ENCODE measurements at places on chromosomes 7 and 10.

- peak; percentile 25 for DNase-seq
Measured at GRCh38 chr7:33334349-33334748, 205.0 kb downstream of the BBS9 start.

- no peak for DNase-seq
Measured at GRCh38 chr7:141763797-141764196, at the start of gene TAS2R3. TAS2R3 (plus strand) TSS chr7:141764097; CDS start chr7:141764159, 62 bp downstream.

DNA sequence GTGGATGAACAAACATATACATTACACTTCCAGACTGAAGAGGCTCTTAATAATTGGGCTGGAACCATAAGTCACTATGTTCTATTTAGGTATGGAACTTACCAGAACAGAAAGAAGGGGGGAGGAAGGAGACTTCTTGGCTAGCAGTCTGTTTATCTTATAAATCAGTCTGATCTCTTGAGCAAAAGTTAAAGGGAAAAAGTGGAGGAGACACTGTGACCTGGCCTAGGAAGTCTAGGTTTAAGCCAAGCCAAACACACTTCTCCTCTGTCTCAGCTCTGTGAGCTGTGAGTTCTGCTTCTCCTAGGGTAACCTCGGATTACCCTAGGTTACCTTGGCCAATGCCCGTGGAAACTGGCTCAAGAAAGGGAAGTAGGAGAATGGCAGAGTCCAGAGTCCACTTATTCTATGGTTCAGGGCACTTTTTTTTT lies 95.2 kb downstream of the PFKFB3 start:
- DNase-seq: peak; percentile 28

DNA sequence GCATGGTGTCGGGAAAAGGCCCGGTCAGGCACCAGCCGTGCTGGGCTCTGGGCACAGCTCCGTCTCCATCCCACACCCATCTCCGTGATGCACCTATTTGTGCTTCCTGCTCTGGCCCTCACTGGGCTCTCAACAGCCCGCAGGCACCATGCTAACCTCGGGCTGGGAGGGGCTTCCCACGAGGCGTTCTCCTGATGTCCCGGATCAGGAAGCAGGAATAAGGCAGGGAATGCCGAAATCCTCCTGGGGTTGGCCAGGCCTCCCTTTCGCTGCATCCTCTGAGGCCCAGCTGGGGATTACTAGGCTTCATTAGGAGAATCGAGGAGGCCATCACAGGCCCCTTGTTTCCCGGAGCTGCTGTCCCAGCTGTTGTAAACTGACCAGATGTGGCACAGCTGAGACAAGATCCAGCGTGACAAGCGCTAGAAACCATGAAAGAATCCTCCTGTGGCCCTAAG lies 72.0 kb downstream of the FAM53B start:
- DNase-seq: peak; percentile 32

DNA sequence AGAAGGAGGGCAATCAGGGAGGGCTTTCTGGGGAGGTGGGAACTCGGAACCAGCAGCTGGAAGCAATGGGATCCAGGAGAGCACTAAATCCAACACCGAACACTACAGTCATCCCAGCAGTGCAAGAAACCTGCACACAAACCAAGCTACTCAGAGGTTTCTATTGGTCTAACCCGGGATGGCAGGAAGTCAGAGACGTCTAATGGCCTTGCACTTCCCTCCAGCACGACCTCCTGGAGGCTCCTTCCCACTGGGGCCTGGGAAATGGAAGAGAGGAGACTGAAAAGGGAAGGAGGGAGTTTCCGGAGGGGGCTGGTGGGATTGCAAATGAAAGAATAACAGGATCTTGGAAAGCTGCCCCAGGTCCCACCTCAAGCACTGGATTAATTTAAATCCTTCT lies 56.3 kb downstream of the TEX36 start:
- no peak for DNase-seq

DNA sequence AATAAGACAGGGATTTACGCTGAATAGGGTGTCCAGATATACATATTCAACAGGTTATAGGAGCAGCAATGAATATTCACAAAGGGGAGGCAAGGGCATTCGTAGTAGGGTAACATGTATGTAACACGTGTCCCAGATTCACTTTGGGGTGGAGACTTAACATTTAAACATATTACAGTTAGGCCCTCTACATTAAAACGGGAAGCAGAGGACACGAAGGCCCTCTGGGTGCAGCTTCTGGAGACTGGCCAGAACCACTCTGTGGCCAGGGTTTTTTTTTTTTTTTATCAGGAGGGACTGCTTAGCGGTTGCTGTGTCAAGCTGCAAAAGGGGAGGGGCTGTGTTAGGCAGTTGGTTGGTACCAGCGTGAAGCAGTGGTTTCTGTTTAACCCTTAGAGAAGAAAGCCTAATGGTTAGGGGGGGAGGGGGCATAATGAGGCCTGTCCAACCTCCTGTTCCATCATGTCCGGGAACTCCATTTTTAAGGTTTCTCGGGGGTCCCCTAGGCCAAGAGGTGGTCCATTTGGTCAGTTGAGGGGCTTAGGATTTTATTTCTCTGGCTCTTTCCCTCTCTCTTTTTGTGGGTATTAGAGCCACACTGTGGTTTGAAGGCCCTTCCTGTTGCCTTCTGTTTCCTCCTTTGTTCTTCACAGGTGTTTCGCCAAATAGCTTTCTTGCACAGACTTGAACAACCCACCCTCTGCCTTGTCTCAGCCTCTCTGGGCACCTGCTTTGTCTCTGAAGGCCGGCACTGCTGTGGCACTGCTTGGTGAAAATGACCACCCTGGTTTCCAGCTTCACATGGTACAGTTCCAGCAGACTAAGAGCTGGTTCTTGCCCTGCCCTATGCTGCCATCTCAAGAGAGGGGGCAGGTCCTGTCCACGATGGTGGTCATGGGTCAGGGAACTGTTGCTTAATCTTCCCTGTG lies 26.4 kb downstream of the PRF1 start:
- DNase-seq: peak; percentile 61

- no peak for DNase-seq
Measured at GRCh38 chr10:1520909-1521565, 216.3 kb downstream of the ADARB2 start.

DNA sequence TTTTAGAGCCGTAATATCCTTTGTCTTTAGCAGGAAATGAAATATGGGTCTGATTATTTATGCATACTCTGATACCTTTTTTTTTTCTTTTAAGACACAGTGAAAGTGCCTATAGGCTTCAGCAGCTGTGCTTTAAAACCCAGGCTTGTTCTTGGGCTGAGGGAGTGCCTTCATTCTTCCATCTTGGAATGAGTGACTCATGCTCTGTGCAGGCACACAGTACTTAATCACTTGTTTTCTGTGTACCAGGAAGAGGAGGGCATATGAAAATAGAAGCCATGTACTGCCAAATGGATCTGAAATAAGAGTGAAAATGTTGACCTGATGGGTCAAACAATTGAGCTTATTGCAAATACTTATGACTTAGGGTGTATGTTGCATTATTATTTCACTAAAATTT lies 12.0 kb downstream of the INPP5F start:
- DNase-seq: peak; percentile 88

DNA sequence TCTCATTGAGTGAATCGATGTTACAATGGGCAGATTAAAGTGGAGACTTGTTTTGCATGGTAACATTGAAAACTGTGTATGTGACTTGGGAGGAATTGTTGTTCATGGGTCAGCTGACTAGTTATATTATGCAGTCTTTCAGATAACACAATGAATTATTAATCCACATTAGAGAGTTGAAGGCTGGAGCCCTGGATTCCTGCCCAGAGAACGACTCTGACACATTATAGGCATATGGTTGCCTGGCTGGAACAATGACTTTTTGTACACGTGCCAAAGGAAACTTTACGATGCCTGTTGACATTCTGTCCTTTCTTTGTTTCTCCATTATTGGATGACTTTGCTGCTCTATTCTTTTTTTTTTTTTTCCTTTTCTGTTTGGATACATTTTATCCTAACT lies 52.3 kb upstream of the TMEM229A start:
- DNase-seq: no peak

DNA sequence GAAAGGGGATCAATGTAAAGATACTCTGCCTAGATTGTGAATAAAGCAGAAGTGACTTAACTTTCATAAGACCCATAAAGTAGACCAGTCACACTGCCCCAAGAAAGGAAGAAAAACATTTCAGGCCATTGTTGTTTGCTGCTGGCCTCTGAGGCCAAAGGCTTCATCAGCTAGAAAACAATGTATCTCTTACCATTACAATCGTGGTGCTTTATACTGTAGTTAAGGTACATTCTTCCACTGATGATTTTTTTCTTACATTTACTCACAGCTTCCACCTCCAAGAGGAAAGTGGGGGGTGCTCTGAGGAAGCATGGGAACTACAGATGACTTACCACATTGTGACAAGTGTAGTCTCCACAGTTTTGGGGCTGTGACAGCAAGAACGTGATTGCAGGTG lies 68.6 kb downstream of the NRG3 start:
- DNase-seq: no peak

DNA sequence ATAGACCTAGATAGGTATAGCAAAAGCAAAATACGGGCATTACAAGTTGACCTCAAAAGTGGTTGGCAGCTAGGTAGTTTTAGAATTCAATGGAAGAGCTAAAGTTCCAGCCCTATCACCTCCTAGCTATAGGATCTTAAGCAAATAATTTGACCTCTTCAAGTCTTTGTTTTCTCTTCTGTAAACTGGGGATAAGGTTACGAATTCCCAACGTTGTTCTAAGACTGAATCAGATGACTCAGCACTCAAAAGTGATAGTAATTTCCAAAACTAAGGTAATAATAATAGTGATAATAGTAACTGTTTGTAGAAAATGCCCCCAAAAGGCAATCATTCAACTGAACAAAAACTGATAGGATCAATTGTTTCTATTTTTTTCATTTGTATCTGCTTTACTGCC lies 445.2 kb downstream of the KCNMA1 start:
- peak; percentile 40 for DNase-seq
